ENCODE measurements at places on chromosomes 12 and 14.

GRCh38 chr12:95694136-95694535 lies 96.4 kb downstream of the NTN4 start:
- DNase-seq: no peak

- no peak for DNase-seq
Measured at GRCh38 chr12:46387670-46388069, 15.1 kb upstream of the SLC38A2 start.

DNA sequence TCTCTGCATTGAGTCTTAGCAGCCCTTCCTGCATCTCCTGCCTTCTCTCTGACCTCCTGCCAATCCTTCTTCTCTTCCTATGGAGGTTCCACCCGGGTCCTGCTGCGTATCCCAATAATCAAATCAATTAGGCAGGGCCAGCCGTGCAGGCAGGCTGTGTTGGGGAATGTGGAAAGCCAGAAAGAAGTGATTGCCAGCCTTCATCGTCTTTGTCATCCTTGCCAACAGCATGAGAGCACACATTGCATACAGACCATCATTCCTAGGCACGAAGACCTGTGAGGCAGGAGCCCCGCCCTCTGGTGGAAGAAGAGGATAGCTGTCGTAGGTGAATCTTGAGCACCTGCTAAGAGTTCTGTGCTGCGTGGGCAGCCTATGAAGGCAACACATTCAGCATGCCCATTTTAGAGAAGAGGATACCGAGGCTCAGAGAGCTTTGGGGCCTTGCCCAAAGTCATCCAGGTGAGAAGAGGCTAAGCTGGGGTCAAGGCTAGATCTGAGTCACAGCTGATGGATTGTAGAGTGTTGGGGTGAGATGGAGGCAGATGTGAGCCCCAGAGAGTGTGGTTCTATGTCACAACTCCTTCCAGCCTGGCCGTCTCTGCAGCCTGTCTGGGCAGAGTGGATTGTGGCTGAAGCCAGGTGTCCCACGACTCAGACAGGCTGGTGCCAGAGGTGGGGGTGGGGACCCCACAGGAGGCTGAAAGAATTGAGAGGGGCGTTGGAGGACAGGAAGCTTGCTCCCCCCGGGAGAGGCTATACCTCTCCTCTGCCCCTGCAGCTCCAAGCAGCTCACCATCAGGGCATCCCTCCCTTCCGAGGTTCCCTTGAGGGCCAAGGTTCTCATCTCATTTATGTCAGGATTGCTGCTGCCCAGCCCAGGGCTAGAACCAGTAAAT lies 12.7 kb downstream of the C14orf132 start:
- no peak for DNase-seq

GRCh38 chr12:89392391-89392790 lies 40.1 kb upstream of the DUSP6 start:
- no peak for DNase-seq

DNA sequence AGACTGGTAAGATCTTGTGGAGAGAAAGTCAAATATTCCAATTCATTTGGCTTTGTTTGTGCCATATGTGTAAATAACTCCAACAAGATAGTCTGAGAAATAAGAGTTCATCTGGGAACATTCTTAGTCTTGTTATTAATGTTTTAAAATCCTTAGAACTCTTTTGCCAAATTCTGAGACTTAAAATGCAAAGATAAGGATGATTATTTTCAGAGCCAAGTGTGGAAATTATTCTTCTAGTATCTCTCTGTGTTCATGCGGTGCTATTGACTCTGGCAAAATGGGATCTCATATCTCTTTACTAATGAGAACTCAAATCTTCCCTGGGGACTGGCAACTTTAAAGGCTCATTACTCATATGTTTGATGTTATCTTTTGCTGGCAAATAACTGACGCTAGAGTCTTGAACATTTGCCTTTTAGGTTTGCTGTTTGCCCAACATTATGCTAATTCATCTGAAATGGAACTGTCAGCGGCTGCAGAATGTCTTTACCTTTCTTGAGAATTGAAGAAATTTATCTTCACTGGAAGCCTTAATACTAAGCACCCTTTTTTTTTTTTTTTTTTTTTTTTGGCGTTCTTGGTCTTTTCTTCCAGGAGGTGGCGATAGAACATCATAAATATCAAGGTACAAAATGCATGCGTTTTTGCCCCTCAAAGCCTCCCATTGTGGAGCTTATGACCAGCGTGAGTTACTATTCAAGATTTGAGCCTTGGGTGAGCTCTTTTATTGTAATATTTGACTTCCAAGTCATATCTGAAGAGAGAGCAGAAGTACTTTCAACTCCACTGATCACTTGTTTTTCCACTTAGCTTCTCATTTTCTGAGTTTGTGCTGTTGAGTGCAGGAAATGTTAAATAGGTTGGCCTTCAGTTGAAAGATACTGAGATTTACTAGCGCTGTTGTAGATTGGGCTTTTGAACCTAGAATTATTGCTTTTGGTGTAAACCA lies 86.5 kb downstream of the CAND1 start:
- DNase-seq: peak; percentile 64

GRCh38 chr14:104191409-104191997 lies 53.1 kb downstream of the KIF26A start:
- no peak for DNase-seq

- DNase-seq: no peak
Measured at GRCh38 chr12:72018036-72018435, 79.4 kb downstream of the TPH2 start.

GRCh38 chr12:79299447-79300198 lies 391.1 kb downstream of the PAWR start:
- DNase-seq: no peak

DNA sequence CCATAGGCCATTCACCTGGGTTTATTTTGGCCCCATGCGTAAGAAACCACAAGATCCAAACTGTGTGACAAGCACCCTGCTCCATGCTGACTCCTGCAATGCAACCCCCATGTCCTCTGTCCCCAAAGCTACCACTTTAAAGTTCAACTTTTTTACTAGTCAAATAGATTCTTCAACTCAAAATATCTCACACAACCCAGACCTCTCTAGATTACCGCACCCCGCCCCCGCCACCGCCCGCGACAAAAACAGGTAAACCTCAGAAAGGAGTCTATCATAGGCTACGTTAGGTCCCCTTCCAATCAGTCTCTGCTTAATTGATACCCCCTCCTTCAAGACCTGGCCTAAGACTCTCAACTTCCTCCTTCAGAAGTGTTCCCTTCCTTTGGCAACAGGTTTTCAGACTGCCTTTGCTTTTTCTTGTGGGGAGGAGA lies 2.2 kb downstream of the ZFP36L1 start:
- peak; percentile 62 for DNase-seq

- DNase-seq: no peak
Measured at GRCh38 chr14:41072776-41073175, 533.9 kb upstream of the LRFN5 start.

DNA sequence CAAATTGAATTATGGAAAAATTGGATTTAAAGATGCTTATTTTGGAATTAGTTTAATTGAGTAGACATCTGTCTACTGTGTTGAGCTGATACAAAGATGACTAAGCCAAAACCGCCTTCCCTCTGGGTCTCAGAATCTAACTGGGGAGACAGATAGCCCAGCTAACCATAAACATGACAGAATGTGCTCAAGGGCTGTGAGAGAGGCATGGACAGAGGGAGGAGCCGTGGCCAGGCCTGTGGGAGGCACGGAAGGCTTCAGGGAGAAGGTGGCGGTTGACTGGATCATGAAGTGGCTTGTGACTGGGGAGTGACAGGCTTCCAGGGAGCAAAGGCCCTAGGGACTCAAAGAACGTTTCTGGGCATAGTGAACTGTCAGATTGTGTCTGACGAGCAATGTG lies 74.6 kb downstream of the DACT1 start:
- DNase-seq: no peak

- no peak for DNase-seq
Measured at GRCh38 chr12:110266980-110267620, 13.9 kb upstream of the ATP2A2 start.

DNA sequence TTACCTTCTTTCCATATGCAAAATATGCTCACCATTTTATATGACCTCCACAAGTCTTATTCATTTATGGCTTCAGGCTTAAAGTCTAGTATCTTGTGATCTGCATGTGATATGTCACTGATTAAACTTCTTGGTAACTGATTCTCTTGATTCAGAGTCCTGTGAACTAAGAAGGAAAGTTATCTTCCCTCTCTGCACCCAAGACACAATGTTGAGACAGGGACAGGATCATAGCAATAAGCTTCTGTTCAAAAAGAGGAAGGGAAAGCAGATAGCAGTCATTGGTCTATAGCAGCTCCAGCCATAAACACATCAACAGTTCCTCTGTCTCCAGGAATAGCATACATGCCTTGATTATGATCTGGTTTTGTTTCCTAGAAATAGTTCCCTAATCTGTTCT lies 103.1 kb downstream of the UNC79 start:
- DNase-seq: peak; percentile 13

DNA sequence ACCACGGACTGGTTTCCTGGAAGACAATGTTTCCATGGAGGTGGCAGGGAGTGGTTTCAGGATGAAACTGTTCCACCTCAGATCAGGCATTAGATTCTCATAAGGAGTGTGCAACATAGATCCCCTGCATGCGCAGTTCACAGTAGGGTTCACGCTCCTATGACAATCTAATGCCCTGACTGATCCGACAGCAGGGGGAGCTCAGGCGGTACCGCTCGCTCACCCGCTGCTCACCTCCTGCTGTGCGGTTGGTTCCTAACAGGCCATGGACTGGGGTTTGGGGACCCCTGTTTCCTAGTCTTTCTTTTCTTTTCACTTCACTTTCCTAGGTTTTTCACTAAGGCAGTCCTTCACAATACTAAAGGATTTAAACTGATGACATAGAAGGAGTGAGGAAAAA lies 39.6 kb downstream of the GUCY2C start:
- DNase-seq: no peak

DNA sequence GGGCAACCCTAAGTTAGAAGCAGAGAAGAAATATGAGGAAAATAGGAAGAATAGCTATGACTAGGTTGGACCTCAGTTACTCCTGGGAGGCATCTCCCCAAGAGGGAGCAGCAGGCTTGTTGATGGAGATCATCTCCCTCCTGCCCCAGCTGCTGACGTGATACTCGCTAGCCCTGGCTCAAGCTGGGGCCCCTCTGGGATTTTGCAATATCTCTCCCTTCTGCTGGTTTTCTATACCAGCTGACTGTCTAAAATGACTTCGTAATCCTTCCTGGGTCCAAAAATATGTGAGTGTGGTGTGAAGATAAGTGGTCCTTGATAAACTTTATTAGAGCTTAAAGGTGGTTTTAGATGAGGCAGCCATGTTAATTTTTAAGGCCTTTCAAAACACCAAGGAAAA lies 4.5 kb upstream of the HECTD4 start:
- DNase-seq: no peak

DNA sequence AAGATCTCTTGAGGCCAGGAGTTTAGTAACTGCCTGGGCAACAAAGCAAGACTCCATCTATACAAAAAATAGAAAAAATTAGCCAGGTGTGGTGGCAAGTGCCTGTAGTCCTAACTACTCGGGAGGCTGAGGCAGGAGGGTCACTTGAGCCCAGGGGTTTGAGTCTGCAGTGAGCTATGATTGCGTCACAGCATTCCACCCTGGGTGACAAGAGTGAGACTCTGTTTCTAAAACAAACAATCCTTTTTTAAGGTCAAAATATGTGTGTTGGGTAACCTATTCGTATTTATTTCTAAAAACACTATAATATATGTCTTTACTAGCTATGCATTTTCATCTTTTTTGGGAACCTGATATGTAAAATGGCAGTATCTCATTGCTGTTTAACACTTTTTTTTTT lies 7.4 kb downstream of the FBXO21 start:
- no peak for DNase-seq

- DNase-seq: no peak
Measured at GRCh38 chr14:105088812-105089745, 23.8 kb upstream of the GPR132 start.

- DNase-seq: no peak
Measured at GRCh38 chr14:49673586-49673985, 14.4 kb downstream of the POLE2 start.

DNA sequence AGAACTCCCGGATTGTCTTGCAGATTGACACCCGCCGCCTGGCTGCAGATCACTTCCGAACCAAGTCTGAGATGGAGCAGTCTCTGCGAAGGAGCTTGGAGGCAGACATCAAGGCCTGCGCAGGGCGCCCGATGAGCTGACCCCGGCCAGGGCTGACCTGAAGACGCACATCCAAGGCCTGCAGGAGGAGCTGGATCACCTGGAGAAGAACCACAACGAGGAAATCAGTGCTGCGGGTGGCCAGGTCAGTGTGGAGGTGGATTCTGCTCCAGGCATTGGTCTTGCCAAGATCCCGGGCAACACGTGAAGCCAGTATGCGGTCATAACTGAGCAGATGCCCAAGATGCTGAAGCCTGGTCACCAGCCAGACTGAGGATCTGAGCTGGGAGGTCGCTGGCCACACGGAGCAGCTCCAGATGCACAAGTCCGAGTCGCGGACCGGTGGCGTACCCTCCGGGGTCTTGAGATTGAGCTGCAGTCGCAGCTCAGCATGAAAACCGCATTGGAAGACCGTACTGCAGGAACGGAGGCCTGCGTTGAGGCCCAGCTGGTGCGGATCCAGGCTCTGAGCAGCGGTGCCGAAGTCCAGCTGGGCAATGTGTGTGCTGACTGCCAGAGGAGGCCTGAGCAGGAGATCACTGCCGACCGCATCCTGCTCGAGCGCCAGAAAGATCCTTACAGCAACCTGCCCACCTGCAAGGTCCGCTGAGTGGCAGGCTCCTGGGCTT lies 12.4 kb upstream of the A2M start:
- DNase-seq: no peak

- peak; percentile 58 for DNase-seq
Measured at GRCh38 chr12:110245369-110245772, 35.7 kb upstream of the ATP2A2 start.

- no peak for DNase-seq
Measured at GRCh38 chr14:92493492-92493891, 20.1 kb upstream of the RIN3 start.

DNA sequence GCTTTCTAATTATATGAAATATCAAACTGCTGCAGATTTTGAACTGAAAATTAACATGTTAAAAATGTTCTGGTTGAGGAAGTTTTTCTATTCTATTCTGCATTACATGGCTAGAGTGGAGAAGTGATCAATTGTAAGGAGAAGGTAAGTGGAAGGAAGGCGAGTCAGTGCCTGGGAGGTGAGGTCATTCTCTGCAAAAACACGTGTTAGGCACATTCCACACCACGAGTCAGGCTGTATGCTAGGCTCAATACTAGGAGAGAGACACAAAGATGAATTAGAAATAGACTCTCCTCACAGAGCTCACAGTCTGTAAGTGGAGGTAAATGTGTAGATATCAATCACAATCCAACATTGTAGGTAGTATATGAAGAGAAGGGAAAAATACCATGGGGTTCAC lies 194.1 kb downstream of the NOVA1 start:
- DNase-seq: no peak

DNA sequence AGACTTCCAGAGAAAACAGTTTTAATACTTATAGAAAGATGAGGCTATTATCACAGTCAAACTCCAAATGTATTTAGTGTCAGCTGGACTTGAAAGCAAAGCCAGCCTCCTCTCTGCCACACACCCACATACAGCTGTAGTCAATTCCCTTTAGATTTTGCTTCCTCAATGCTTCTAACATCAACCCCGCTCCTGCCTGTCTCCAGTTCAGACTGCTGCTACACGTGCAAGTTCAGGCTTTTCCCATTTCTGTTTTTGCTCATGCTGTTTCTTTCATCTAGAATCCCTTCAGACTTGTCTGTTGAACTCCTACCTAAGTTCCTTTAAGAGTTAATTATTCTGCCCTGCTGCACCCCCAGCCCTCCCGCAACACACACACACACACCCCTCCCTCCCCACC lies 380.0 kb downstream of the KCNH5 start:
- DNase-seq: no peak

GRCh38 chr12:106046301-106046846 lies 92.4 kb downstream of the NUAK1 start:
- no peak for DNase-seq

- DNase-seq: no peak
Measured at GRCh38 chr12:87171356-87171755, 857.8 kb downstream of the C12orf50 start.

- no peak for DNase-seq
Measured at GRCh38 chr12:63875703-63876102, 31.2 kb downstream of the SRGAP1 start.

Measured in CD4-positive, alpha-beta T cell treated with Interleukin-10 for 1 hour (primary cell).